ENCODE measurements at places on chromosomes 11 and 22.

DNA sequence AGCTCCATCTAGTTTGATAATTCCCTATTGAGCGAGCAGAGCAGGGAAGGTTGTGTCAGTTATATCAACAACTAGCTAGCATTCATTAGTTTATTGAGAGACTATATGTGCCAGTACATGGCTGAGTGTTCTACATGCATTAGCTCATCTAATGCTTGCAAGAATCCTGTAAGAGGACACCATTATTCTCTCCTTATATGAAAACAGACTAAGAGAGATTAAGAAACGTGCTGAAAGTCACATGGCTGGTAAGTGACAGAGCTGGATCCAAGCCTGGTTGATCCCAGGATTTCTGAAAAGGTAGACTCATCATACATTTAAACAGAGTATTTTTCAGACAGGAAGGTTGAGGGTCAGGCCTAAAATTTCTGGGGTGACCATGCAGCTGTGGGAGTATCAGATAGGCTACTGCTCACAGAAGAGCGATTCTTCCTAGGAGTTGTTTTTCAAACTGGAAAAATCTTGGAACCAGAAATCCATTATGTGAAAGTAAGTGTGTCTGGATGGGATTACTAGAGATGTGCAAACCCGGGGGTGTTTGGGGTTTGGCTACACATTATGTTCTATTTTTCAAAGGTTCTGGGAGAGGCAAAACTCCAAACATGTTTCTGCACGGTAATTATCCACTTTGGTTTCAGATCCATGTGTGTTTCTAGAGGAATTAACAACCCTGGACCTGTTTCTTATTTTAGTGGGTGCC lies 213.3 kb downstream of the FAM76B start:
- no peak for DNase-seq

DNA sequence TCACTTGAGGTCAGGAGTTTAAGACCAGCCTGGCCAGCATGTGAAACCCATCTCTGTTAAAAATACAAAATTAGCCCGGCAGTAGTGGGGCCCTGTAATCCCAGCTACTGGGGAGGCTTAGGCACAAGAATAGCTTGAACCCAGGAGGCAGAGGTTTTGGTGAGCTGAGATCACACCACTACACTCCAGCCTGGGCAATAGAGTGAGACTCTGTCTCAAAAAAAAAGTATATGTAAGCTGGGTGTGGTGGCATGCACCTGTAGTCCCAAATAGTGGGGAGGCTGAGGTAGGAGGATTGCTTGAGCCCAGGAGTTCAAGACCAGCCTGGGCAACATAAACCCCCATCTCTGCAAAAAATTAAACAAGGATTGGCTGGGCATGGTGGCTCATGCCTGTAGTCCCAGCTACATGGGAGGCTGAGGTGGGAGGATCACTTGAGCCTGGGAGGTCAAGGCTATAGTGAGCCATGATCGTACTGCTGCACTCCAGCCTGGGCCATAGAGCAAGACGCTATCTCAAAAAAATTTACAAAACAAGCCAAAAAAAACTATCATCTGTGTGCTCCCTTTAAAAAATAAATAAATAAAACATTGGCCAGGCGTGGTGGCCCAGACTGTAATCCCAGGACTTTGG lies 10.8 kb downstream of the CRKL start:
- DNase-seq, result no peak

GRCh38 chr11:85967457-85967856 lies 101.4 kb downstream of the PICALM start:
- no peak for DNase-seq

GRCh38 chr11:73155102-73155501 lies 13.0 kb upstream of the FCHSD2 start:
- DNase-seq, result no peak

DNA sequence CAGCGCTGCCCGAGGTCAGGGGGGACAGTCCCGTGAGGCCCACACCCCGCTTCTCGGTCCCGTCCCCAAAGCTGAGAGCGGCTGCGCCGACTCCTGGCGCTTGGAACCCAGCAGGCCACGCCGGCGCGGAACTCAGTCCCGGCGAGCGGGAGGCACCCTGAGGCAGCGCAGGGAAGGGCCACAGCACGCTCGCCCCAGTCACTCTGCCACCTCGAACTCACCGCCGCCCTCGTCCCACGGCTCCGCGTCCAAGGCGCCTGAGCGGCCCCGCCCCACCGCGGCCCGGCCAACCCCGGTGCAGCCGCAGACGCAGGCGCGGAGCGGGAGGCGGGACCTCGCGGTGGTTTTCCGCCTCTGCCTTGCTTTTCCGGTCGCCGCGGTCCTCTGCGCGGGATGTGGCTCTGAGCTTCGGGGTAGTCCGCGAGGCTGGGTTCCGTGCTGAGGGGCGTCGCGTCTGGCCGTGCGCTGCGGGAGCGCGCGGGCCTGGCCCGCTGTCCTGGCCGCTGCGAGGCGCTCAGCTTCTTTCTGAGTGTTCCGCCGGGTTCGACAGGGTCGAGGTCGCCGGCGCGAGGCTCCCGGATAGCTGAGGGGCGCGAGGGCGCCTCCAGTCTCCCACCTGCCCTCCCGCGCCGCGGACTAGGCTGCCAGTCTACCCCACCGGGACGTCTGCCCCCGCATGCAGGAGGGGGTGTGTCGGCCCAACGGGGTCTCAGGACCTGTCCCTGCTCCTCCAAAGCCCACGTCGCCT lies at the start of gene CDPF1:
Gene CDPF1 (minus strand): TSS at position 259 of the 748 bp plus-strand sequence. CDS start 2,009 bp downstream, outside the sequence.
- DNase-seq, result peak; percentile 95

DNA sequence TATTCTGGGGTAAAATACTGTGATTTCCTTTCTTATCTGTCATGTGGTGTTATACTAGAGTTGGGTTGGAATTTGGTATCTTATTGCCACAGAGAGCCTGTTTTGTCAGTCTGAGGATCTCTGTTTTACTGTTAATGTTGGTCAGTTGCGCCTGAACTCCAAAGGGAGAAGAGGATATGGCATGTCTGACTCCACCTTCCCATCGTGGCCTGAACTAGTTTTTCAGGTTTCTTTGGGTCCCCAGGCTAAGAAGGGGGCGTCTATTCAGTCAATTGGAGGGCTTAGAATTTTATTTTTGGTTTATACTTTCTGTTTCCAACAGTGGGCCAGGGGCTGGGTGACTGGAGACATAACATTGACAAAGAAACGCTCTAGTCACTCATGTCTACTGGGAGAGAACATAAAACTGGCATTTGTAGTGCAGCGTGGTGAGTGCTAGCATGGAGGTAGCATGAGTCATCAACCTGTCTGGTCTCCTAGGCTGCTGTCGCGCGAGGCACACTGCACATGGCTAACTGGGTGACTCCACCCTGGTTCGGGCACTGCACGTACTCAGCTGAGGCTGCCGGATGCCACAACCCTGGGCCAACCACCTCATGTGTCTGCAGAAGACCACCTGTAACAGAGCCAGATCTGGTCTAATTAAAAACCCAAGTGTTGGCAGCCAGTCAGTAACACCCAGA lies 120.1 kb upstream of the OR9Q1 start:
- DNase-seq, result peak; percentile 11

GRCh38 chr11:12573707-12574485 lies 100.3 kb upstream of the TEAD1 start:
- no peak for DNase-seq

GRCh38 chr11:42598341-42598740 lies 713.5 kb upstream of the API5 start:
- no peak for DNase-seq

DNA sequence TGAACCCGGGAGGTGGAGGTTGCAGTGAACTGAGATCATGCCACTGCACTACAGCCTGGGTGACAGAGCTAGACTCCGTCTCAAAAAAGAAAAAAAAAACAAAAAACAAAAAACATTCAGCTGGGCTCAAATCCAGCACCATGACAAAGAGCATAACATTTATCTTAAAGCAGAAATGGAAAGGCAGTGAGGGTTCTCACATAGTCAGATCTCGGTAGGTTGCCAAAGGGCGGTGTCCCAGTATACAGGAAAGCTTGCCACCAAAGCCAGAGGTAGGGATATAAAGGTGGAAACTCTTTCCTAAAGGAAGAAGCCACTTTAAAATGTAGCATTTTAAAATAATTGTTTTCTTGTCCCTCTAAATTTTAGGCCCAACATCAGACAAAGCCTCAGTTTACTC lies 22.4 kb upstream of the CAPRIN1 start:
- no peak for DNase-seq

GRCh38 chr22:38442967-38443627 lies 11.9 kb downstream of the KCNJ4 start:
- DNase-seq, result no peak

DNA sequence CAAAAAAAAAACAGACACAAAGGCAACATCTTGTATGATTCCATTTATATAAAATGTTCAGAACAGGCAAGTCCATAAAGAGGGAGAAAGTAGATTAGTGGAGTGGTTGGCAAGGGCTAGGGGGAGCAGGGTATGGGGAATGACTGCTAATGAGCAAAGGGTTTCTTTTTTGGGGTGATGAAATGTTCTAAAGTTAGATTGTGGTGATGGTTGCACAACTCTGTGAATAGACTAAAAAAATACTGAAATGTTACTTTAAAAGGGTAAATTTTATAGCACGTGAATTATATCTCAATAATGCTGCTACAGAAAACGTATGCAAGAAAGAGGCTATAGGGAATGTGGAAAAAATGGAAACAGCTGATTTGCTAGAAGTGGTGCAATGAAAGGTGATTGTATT lies 155.1 kb downstream of the TENM4 start:
- no peak for DNase-seq

DNA sequence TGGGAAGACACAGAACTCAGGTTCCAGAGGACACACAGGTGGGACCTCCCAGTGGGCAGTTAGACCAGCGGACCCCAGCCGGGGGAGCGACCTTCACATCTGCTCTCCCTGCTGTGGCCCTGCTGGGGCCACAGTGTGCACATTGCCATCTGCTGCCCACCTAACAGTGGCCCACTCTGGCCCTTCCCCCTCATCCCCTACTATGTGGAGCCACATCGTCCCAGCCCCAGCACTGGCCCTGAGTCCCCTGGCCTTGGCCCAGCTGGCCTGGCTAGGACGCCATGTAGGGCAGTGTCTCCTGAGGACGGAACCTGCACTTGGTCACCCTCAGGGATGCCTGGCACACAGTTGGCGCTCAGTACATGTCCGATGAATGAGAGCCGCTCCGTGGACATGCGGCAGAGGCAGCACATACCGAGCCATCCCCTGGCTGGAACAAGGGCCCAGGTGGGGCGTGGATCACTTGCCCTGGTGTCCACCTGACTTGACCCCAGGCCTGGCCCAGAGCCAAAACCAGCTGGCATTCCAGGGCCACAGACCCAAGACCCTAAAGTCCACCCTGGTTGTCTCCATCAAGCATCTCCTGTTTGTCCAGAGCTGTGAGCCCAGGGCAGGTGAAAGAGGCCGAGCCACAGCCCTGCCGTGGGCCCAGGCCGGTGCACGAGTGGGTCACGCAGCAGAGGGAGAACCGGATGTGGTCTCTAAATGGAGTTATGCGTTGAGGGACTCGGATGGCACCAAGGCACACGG lies 93.1 kb upstream of the FGF3 start:
- DNase-seq, result peak; percentile 12

DNA sequence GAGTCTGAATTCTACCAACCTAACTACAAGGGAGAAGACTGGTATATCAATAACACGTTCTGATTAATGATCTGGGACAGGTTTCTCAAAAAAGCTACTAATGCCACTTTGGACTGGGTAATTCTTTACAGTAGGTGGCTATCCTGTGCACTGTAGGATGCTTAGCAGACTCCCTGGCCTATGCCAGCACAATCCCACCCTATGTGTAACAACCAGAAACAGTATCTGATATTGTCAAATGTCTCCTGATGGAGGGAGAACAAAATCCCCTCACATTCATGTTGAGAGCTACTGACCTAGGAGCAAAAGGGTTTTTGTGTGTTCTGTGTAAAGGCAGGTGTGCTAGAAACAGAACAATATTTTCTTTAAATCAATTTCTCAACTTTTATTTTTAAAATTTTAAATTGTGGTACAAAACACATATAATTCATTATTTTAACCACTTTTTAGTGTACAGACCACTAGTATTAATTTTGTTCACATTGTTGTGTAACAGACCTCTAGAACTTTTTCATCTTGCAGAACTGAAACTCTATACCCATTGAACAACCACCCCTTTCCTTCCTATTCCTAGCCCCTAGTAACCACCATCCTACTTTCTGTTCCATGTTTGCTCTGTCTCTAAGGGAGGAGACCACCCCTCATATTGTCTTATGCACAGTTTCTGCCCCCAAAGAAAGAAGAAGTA lies 2.1 kb upstream of the MS4A6A start:
- DNase-seq, result no peak

- no peak for DNase-seq
Measured at GRCh38 chr11:46612326-46612725, 4.7 kb downstream of the HARBI1 start.

DNA sequence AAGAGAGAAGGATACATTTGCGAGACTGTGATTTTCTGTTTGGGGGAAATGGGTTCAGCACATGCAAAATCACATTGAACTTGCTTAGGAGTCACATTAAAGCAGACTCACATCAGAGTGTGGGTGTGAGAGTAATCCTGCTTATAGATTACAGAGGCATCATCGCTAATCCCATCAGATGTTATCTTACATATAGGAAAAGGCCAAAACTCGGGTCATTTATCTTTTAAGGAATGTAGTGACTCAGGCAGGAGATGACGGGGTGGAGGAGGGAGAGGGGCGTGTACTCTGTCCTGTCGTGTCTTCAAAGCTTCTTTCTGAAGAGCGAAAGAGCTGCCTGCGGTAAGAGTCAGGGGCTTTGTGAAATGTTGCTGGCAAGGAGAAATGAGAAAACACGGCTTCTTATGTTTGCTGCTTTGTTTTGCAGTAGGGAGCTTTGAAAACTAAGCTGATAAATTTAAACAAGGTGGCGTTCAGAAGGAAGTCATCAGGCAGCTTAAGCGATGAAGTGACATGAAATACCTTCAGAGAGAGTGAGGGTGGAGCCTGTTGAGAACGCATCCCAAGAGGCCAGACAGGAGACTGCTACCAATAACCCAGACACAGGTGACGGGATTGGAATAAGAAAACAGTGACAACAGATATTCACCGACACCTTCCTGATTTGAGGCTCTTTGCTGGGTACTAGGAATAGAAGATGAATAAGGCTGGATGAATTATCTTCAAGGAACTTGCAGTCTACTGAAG lies 2.2 kb upstream of the C11orf16 start:
- no peak for DNase-seq

- no peak for DNase-seq
Measured at GRCh38 chr11:9783986-9784385, 120.1 kb downstream of the SWAP70 start.

GRCh38 chr11:10894666-10895065 lies 36.8 kb upstream of the ZBED5 start:
- no peak for DNase-seq

DNA sequence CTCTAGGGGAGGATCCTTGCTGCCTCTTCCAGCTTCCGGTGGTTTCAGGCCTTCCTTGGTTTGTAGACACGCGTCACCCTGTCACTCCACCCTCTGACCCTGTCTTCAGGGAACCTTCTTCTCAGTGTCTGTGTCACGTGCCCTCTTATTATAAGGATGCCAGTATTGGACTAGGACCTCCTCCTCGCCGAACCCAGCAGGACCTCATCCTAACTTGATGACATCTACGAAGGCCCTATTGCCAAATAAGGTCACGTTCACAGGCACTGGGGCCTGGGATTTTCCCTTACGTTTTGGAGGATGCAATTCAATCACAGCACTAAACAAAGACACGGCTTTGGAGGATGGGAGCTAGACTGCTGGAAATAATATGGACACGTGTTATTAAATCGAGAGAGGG lies 408.7 kb downstream of the BRD1 start:
- no peak for DNase-seq

Data from BE2C (cell line).